ENCODE measurements at places on chromosomes 3 and 15.

DNA sequence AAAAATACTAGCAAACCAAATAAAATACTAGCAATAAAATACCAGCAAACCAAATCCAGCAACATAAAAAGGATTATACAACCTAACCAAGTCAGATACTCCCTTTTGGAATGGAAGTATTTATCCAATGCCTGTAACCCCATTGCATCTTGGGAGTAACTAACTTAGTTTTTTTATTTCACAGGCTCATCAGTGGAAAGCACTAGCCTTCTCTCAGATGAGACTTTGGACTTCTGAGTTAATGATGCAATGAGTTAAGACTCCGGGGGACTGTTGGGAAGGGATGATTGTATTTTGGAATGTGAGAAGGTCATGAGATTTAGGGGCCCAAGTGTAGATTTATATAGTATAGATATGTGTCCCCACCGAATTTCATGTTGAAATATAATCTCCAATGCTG is 41.2 kb downstream of the POLQ start:
- DNase-seq: no peak

GRCh38 chr15:29734917-29735572 is 87.2 kb downstream of the TJP1 start:
- no peak for DNase-seq

DNA sequence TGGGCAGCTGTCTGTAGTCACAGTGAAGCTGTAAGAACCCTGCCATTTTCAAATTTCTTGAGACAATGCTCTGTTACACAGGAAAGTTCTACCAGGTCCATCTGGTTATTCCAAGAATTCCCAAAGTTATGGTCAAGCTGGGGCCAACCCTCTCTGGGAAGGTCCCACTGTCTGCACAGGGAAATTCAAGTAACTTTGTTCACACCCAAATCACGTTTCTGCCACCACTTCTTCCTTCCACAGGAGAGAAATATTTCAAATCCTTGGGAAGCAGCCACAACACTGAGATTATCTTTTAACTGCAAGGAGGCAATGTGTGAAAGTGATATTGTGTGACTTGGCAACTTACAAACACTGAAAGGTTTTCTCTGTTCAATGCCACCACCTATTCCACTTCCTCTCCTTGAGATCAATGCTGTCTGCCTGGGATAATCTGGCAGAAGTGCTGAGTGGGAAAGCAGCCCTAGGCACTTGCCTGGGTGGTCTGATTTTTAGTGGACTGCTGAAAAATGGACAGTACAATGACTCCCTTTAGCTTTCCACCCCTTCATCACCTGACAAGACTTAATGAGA is 5.6 kb downstream of the SCAMP2 start:
- DNase-seq: peak; percentile 68

DNA sequence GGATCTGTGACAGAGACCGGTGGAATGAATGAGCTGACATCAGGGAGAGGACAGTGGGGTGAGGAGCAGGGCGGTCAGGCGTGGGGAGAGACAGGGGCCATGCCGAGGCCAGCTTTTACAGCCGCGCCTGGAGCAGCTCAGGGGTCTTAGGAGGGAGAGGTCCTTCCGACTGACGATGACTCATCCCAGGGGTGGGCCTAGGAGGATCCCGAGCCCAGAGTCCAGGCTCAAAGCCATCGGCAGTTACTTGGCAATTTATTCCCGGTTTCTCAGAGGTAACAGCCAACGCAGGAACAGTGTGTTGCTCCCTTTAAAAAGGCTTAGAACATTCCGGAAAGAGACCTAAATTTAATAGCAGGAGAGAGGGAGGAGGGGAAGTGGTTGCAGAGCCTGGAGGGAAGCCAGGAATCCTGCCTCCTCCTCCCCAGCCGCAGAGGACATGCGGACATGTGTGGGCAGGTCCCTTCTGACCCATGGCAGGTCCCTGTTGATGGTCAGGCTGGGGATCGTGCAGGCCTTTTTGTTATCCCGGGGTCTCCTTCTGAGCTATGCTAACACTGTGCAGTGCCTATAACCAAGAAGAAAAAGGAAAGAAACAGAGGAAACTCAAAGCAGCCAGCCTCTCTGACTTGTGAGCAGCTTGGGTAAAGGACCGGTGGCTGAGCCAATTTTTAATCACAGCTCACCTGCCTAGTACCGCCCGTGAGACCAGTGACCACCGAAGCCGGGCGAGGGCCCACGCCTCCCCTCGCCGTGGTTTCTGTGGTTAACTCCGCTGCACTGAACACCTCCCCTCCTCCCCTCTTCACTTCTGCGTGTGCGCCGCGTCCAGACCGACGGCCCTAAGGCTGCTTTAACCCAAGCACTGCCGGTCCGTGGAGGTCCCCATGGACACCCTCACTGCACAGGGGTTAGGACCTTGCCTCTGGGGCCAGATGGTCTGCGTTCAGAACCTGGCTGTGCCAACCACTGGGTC is 392.4 kb upstream of the PROK2 start:
- DNase-seq: peak; percentile 48

- DNase-seq: no peak
Measured at GRCh38 chr15:31499953-31500765, 173.5 kb downstream of the KLF13 start.

GRCh38 chr15:58980351-58980939 is 7.0 kb upstream of the RNF111 start:
- peak; percentile 60 for DNase-seq

DNA sequence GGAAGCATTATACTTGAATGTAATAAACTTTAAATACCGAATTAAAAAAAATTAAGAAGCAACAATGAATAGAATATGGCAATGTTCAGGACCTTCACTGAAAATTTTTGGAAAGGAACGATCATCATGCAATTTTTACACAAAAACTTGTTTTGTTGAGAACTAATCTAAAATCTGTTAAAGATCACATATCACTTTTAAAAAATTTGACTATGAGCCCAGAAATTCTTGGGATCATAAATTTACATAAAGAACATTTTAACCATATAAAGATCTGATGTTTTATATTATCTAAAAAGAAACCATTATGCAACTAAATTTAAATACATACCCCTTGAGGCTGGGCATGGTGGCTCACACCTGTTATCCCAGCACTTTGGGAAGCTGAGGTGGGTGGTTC is 76.2 kb upstream of the MELTF start:
- no peak for DNase-seq

DNA sequence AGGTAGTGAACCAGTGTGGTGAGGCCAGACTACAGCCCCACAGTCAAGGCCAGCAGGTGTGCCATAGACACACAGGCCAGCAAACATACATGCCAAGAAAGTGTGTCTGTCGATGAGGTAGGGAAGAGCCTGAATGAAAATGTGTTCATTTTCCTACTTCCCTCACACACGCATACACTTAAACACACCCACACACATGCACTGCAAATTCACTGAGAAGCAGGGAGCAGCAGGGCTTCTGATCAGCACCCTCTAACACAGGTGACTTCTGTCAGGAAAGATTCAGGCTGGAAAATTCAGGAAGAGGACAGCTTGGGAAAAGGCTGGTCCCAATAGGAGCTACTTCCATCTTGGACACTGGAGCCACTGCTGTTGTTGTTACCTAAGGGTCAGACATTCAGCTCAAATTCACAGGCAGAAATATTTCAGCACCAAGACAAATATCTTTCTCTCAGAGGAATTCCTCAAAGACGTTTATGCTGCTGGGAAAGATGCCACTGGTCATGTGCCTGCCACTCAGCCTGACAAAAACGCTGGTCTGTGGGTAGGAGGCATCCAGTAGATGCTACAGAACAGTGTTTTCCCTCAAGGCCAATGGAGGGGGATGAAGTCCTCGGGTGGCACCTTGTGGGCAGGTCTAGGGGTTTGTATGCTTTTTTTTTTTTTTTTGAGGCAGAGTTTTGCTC is 40.9 kb upstream of the LARS2 start:
- no peak for DNase-seq

DNA sequence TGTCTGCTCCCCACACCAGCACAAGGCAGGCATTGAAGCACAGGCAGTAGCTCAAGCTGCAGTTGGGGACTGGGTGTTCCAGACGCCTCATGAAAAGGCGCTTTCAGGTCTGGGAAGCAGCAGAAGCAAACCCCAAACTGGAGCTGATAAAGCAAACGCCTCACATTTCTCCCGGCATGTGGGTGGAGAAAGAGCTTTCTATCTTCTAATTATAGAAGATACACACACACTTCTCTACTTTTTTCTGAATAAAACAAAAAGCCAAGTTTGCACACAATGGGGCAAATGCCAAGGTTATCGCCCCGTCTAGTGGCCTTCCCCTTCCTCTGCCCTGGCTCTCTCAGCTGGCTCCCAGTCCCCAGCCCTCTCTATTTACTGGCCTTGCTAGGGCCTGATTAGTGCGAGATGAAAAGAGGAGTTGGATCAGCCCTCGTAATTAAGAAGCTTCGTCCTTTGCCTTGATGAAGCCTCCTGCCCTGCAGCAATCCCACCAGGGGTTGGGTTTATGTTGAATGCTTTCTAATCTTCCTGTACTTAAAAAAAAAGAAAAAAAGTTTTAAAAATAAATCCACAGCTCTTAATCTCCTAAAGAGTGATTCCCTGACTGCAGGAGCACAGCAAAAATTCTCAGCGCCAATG is 120.2 kb downstream of the MEGF11 start:
- no peak for DNase-seq

- DNase-seq: no peak
Measured at GRCh38 chr3:193640165-193640715, 47.2 kb downstream of the OPA1 start.

GRCh38 chr3:159583662-159584061 is 405.0 kb upstream of the IL12A start:
- DNase-seq: no peak

GRCh38 chr15:42955518-42955917 is 34.9 kb upstream of the TTBK2 start:
- no peak for DNase-seq

- no peak for DNase-seq
Measured at GRCh38 chr3:66489115-66489514, 11.7 kb downstream of the LRIG1 start.
